ENCODE measurements at places on chromosomes 1 and 21. TPM values are rescaled to one million over a fixed set of nuclear protein-coding genes. Genes with fewer than 3 reads are reported as not detected.
A peak's percentile ranks its signal among the peaks of the same experiment; 100 is the strongest.

GRCh38 chr1:12654004-12654567 is 10.2 kb downstream of the AADACL4 start:
- no peaks in the 10 kb centered on the region for H3K4me1 ChIP-seq
- no peak overlapping the region for H3K4me3 ChIP-seq
- H3K27ac ChIP-seq = no peak overlapping the region
- no peak for DNase-seq
- H3K36me3 ChIP-seq = no peaks in the 10 kb centered on the region
- no peaks in the 10 kb centered on the region for H3K27me3 ChIP-seq

DNA sequence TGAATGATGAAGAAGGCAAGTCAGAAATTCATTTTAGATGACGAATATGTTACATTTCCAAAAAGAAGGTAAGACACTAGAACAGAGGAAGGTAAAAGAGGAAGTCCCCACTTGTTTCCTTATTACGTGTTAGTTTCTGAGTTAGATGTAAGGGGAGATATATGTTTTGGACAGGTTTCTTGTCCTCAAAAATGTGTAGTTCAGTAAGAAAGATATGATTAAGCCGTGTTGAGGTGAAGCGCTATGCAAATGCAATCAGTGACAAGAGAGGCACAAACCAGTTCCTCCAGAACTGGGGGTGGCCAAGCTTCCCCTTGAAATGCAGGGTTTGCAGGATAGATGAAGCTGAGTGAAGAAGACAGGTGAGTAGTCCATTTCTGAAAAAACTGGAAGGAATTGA is 293.3 kb upstream of the RUNX1 start:
- H3K27me3 ChIP-seq = no peaks in the 10 kb centered on the region
- H3K27ac ChIP-seq = no peak overlapping the region
- H3K4me3 ChIP-seq = no peak overlapping the region

GRCh38 chr1:110483308-110483685 is 32.3 kb downstream of the PROK1 start:
- no peak overlapping the region for H3K4me3 ChIP-seq
- DNase-seq = no peak
- H3K27me3 ChIP-seq = no peaks in the 10 kb centered on the region

DNA sequence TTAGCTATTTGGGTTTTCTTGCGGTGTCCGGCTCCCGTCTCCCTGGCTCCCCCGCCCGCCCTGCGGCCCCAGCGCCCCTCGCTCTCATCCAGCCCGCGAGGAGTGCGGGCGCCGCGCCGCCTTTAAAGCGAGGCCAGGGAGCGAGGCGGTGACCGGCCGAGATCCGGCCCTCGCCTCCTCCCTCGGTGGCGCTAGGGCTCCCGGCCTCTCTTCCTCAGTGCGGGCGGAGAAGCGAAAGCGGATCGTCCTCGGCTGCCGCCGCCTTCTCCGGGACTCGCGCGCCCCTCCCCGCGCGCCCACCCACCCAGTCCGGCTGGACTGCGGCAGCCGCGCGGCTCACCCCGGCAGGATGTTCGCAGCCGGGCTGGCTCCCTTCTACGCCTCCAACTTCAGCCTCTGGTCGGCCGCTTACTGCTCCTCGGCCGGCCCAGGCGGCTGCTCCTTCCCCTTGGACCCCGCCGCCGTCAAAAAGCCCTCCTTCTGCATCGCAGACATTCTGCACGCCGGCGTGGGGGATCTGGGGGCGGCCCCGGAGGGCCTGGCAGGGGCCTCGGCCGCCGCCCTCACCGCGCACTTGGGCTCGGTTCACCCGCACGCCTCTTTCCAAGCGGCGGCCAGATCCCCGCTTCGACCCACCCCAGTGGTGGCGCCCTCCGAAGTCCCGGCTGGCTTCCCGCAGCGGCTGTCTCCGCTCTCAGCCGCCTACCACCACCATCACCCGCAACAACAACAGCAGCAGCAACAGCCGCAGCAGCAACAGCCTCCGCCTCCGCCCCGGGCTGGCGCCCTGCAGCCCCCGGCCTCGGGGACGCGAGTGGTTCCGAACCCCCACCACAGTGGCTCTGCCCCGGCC is 492 bp downstream of the HLX start:
- no peaks in the 10 kb centered on the region for H3K27me3 ChIP-seq
- H3K4me1 ChIP-seq = no peaks in the 10 kb centered on the region
- H3K4me3 ChIP-seq = peak overlapping the region; percentile 98
- H3K27ac ChIP-seq = peak overlapping the region; percentile 93

- no peak overlapping the region for H3K27ac ChIP-seq
- no peaks in the 10 kb centered on the region for H3K4me1 ChIP-seq
- no peaks in the 10 kb centered on the region for H3K36me3 ChIP-seq
- no peaks in the 10 kb centered on the region for H3K27me3 ChIP-seq
Observed at GRCh38 chr1:157286646-157287420, 148.6 kb upstream of the ETV3 start.

GRCh38 chr1:113747376-113747775 is 11.9 kb downstream of the PHTF1 start:
- H3K27ac ChIP-seq = no peak overlapping the region
- H3K36me3 ChIP-seq = peaks cover 3% of the 10 kb centered on the region

- peak; percentile 95 for DNase-seq
- H3K27ac ChIP-seq = peak overlapping the region; percentile 94
- no peaks in the 10 kb centered on the region for H3K27me3 ChIP-seq
Observed at GRCh38 chr1:31701091-31701736, 2.6 kb downstream of the COL16A1 start.

DNA sequence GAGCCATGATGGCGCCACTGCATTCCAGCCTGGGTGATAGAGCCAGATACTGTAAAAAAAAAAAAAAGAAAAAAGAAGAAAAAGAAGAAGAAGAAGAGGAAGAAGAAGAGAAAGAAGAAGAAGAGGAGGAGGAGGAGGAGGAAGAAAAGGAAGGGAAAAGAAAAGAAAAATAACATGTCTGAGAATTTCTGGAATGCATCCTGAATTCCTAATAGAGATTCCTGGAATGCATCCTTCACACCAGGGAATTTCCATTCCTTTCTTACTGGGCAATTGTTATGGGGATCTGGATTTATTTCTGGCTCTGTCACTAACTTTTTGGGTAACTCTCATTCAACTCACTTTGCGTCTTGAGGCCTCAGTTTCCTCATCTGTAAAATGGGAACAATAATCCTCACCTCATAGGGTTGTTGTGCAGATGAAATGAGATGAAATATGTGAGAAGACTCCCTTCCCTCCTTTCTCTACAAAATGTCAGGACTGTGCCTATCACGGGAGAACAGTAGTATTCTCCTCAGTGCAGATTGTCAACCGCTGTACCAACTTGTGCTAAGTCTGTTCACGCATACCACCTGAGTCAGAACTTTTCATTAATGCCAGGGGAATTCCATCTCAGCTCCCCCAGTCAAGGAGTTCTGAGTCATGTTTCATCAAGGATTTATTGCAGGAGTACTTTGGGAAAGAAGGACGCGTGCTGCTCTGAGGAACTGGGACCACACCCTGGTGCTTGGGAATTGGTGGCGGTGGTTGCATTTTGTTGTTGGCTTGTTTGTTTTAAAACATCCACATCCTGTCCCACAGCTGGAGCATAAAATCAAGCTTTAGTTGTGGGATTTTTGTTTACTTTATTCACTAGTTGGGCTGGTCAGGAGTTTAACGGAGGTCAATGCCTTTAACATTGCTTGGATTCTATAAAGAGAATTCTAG is 42.4 kb upstream of the ROR1 start:
- H3K4me1 ChIP-seq = no peaks in the 10 kb centered on the region
- peak; percentile 68 for DNase-seq
- no peaks in the 10 kb centered on the region for H3K27me3 ChIP-seq
- H3K27ac ChIP-seq = peak overlapping the region; percentile 31

- no peak overlapping the region for H3K27ac ChIP-seq
- no peaks in the 10 kb centered on the region for H3K36me3 ChIP-seq
- H3K4me1 ChIP-seq = peaks cover 6% of the 10 kb centered on the region
- H3K4me3 ChIP-seq = peak overlapping the region; percentile 99
- no peaks in the 10 kb centered on the region for H3K27me3 ChIP-seq
Observed at GRCh38 chr1:85198864-85199263, 2.0 kb downstream of the SYDE2 start.

- no peak for DNase-seq
- no peaks in the 10 kb centered on the region for H3K27me3 ChIP-seq
- peak overlapping the region; percentile 14 for H3K4me3 ChIP-seq
- H3K4me1 ChIP-seq = peaks cover 89% of the 10 kb centered on the region
- H3K27ac ChIP-seq = peak overlapping the region; percentile 99
Observed at GRCh38 chr1:234532503-234532922, 53.5 kb upstream of the TARBP1 start.

DNA sequence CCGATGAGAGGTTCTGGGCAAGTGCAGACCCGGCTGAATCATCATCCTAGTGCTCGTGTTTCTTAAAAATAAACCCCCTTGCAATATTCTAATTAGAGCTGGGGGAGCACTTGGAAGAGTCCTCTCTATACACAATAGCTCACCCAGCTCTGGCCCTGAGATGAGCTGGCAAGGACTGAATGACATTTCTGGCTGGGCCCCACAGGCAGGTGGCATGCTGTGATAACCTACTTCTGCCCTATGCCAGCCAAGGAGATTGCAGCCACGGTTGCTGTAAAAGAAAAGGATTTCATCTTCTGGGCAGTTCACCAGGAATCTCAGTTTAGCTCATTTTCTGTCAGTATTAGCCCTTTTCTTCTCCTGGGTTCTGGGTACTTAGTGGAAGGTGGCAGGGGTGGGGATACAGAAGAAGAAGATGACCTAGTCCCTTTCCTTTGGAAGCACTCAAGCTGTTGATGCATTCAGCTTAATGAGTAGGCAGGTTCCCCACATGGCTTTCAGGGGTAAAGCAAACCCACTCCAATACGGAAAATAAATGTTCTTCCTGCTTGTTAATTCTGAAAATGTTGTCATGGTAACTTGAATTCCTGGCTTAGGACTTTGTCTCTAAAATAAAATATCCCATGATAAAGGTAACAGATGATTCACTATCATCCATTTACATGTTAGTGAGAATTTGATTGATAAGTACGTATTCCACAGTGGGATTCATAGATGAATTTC is 32.2 kb downstream of the VASH2 start:
- peaks cover 14% of the 10 kb centered on the region for H3K4me1 ChIP-seq
- no peaks in the 10 kb centered on the region for H3K36me3 ChIP-seq
- no peak for DNase-seq
- no peak overlapping the region for H3K4me3 ChIP-seq

DNA sequence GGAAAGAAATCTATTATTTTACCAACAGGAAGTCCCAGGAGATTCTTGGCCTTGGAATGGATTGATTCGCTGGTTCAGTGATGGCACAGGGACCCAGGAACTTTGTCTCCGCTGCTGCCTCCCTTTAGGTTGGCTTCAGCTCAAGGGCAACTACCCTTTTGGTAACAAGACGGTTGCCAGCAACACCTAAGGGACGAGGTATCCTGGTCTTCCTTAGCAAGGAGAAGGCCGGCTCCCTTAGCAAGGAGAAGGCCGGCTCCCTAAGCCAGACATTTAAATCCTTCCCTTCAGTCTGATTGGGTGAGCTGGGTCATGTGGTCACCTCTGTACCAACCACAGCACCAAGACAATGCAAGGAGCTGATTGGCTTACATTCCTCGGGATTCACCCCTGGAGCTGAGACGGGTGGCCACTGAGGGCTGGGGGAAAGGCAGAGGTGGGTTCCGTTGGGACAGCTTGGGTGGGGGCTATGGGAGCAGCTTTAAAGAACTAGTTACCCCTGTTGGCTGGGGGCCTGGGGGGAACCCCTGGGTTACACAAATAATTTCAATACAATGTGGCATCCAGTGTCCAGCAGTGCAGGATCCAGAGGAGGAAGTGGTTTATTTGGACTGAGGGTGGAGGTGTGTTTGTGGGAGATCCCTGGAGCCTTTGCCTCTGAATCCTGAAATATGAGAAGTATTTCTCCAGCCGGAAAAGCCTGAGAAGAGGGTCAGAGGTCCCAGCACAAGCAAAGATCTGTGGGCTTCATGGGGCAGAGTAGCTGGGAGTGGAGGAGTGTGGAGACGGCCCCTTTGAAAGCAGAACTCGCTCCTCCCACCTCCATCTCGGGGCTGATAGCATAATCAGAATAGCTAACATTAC is 20.7 kb upstream of the CLIC4 start:
- H3K4me1 ChIP-seq = peaks cover 17% of the 10 kb centered on the region
- no peak for DNase-seq
- H3K27me3 ChIP-seq = no peaks in the 10 kb centered on the region
- H3K36me3 ChIP-seq = no peaks in the 10 kb centered on the region
- peak overlapping the region; percentile 60 for H3K27ac ChIP-seq

- no peak overlapping the region for H3K4me3 ChIP-seq
- no peaks in the 10 kb centered on the region for H3K27me3 ChIP-seq
- no peaks in the 10 kb centered on the region for H3K36me3 ChIP-seq
- no peaks in the 10 kb centered on the region for H3K4me1 ChIP-seq
- DNase-seq = no peak
Observed at GRCh38 chr1:210301615-210302000, 27.1 kb upstream of the HHAT start.

DNA sequence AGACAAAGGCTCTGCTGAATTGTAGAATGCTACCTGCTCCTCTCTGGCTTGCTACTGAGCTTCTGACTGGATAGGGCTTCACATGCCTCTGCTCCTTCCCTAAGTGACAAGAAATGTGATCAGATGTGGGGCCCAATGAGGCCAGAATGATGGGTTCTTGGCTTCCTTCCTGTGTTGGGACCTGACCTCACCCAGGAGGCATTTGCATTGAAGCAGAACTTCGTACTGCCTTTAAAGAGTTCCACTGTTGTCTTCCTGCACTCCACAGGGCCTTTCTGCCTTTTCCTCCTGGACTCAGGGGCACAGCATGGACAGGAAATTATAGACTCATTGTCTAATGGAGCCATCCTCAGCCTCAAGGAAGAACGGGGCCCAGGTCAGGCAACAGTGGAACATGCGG is 14.3 kb downstream of the ZNF670 start:
- H3K27me3 ChIP-seq = no peaks in the 10 kb centered on the region
- DNase-seq = no peak
- no peak overlapping the region for H3K27ac ChIP-seq
- H3K4me3 ChIP-seq = no peak overlapping the region

GRCh38 chr1:162710345-162710744 is 78.1 kb downstream of the DDR2 start:
- H3K4me1 ChIP-seq = no peaks in the 10 kb centered on the region
- no peaks in the 10 kb centered on the region for H3K27me3 ChIP-seq
- no peak overlapping the region for H3K27ac ChIP-seq
- no peak overlapping the region for H3K4me3 ChIP-seq
- H3K36me3 ChIP-seq = no peaks in the 10 kb centered on the region

GRCh38 chr1:16156848-16157495 is 1.1 kb upstream of the EPHA2 start:
- no peak for DNase-seq
- H3K27ac ChIP-seq = peak overlapping the region; percentile 91
- no peak overlapping the region for H3K4me3 ChIP-seq
- H3K36me3 ChIP-seq = no peaks in the 10 kb centered on the region

- no peak overlapping the region for H3K27ac ChIP-seq
- H3K36me3 ChIP-seq = no peaks in the 10 kb centered on the region
- H3K4me1 ChIP-seq = peaks cover 2% of the 10 kb centered on the region
- H3K4me3 ChIP-seq = no peak overlapping the region
- no peak for DNase-seq
- H3K27me3 ChIP-seq = no peaks in the 10 kb centered on the region
Observed at GRCh38 chr1:72007312-72007711, 275.0 kb downstream of the NEGR1 start.

The C1orf53 gene
- total RNA-seq = not detected

The SYDE2 gene
- total RNA-seq = 0.43 TPM

The DYRK1A gene
- 34.4 TPM for total RNA-seq

The ORC1 gene
- not detected for total RNA-seq

The LRRC71 gene
- total RNA-seq = not detected

The ALG14 gene
- total RNA-seq = not detected

The TMEM200B gene
- 18.5 TPM for total RNA-seq

The BEST4 gene
- total RNA-seq = not detected

Measured in ascending aorta (tissue), 2 donors.